ENCODE measurements at places on chromosomes 2 and 18.
A peak's percentile ranks its signal among the peaks of the same experiment; 100 is the strongest.

DNA sequence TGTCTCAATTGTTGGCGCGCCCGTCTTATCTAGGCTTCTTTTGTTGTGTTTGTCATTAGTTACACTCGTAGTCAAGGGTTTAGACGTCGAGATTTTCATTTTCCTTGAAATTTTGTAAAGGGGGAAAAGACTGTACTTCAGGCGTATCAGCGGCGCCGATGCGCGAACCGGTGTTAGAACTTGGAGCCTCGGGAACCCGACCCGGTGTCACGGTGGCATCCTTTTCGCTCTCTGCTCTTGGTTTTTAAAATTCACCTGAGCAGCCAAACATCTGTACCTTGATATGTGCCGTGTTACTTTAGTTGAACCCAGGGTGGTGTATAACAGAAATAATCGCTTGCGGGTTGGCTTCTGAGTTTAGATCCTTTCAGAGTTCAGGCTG lies 643 bp downstream of the RMC1 start:
- DNase-seq = no peak

DNA sequence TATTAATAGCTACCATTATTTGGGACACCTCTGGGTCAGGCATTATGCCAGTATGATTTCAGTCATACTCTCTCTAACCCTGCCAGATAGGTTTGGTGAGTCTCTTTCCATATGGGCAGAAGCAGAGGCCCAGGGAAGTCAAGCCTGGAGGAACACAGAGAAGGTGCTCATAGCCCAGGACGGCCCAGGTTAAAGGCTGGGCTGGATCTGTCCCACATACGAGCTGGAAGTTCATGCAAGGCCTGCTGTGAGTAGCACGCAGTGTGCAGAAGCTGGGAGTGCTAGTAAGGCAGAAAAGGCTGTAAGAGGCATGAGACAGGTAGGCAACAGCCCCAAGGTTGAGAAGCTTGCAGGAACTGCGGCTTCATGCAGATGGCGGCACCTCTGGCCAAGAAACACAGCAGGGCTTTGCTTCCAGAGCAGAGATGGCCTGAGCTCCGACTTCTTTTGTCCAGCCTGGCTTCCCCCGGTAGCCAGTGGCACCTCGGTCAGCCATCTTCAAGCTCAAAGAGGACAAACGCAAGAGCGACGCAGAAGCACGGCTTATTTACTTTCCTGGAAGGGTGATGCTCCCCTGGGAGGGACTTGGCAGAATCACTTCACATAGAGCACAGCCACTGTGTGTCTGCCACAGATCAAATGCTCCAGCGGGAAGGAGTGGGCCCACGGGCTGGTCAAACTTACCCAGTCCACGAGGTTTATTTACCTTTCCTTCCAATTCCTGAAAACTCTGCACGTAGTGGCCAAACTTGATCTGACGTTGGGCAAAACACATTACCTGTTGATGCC lies 58.5 kb upstream of the MAP4K4 start:
- no peak for DNase-seq

- DNase-seq = no peak
These were observed 27.4 kb downstream of the SMYD1 start for GRCh38 chr2:88095022-88095421.

DNA sequence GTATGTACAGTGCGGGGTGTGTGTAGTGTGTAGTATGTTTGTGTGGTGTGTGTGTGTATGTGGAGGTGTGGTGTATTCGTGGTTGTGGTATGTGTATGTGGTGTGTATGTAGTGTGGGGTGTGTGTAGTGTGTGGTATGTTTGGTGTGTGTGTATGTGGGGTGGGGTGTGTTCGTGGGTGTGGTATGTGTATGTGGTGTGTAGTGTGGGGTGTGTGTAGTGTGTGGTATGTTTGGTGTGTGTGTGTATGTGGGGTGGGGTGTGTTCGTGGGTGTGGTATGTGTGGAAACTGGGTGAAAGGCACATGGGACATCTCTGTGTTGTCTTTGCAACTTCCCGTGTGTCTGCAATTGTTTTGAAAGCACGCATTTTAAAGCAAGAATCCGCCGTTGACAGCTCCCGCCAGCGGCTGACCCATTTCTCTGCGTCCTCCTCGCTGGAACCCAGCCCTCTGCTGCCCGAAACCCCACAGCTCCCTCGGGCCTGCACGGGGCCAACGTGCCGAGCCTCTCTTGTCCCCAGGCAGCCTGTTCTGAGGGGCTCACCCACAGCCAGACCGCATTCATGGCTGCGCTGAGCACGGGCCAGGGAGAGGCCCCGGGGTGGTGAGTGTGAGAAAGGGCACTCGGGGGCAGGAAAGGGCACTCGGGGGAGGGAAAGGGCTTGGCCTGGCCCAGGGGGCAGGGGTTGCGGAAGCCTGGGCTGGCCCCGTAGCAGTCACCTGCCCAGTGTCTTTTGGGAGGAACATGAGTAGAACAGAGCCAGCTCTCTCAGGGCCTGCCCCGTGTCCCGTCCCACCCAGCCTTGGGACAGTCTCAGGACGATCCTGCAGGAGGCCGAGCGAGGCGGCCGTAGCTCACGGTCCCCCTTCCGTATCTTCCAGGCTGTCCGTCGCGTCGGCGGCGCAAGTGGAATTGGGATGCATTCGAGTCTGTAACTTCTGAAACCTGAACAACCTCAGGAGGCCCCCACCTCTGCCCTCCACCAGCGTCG lies 61.4 kb downstream of the TWIST2 start:
- DNase-seq = no peak

DNA sequence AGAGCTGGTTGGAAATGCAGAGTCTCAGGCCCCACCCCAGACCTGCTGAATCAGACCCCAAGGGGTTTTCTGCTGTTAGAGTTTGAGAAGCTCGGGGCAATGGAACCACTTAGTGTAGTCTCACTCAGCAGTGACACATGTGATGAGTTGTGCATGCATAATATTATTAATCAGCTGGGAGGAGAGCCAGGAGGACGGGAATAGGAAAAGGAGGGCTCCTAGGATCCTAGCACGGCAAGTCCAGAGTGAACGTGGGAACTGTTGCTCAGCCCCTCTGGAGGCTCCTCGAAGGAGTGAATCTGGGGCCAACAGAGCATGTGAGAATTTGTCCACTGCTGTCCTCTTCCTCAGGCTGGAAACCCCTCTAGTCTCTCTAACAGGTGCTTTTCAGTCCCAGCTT lies 87.1 kb downstream of the HS1BP3 start:
- DNase-seq = no peak

GRCh38 chr2:125455110-125455509 lies 1200.8 kb upstream of the GYPC start:
- no peak for DNase-seq

- no peak for DNase-seq
These were observed 14.4 kb upstream of the SNED1 start for GRCh38 chr2:240983996-240984498.

DNA sequence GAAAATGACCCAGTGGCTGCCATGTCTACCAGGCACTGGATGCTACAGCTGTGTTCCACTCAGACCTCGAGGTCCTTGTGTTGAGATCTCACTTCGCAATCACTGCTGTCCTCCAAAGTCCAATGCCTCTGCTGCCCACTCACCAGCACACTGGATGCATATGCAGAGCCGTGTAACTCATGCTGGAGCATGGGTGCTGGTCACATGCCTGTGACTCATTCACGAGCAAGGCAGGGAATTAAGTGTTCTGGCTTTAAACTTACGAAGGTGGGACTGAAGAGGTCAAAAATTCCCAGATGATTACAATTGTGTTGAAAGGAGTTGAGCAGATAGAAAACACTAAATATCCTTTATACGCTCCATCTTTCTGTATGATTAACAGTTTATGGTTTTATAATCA lies 417.5 kb downstream of the NUP35 start:
- DNase-seq = peak; percentile 26

GRCh38 chr18:55250768-55251173 lies 291.5 kb upstream of the CCDC68 start:
- DNase-seq = no peak

DNA sequence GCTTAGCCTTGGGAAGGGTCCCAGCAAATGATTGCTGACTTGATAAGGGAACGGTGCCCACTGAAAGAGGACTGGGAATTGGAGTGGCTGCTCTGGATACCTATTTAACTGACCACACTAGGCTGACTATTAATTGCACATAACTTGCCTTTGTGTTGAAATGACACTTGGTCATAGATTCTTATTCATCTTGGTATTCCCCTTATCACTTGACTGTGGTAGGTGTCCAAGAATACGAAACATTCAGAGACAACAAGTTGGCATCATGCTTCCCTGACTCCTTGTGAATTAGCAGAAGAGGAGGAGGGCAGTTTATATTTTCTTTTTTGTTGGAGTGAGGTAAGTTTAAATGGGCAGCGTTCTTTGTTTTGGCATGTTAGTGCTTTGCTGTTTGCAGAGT lies 13.4 kb downstream of the FMNL2 start:
- DNase-seq = no peak

- no peak for DNase-seq
These were observed 81.5 kb upstream of the PGAP1 start for GRCh38 chr2:197007716-197008628.

All from HS-27A (cell line).